ENCODE measurements at places on chromosomes 3 and 15.
A peak's percentile ranks its signal among the peaks of the same experiment; 100 is the strongest.

GRCh38 chr15:59528961-59529402 lies 82.6 kb upstream of the GCNT3 start:
- DNase-seq = peak; percentile 77

DNA sequence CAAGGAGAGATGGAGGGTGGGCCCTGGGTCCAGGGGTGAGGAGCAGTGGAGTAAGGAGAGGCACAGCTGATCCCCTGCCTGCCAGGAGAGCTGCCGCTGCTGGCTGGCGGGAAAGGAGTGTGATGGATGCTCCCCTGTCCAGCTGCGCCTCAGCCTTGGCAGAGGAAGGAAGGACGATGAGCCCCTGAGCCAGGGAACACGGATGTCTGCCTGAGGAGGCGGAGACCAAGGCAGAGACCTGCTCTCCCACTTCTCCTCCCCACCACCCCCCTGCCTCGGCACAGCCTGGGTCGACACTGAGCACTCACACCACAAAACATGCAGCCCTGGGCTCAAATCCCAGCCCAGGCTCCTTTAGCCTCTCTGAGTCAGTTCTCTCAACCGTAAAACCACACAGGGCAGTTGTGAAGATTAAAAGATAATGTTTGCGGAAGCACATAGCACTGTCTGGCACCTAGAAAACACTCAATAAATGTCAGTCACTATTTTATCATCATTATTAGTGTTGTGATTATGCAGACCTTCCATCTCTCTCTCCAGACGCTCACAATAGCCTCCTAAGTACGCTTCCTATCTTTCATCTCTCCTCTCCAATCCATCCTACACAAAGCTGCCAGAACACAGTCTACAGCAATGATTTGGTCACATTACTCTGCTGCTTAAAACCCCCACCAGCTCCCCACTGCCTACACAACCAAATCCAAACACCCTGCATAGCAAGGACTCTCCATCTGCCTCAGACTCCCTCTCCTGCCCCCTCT lies 52.2 kb downstream of the SEMA5B start:
- DNase-seq = peak; percentile 23

DNA sequence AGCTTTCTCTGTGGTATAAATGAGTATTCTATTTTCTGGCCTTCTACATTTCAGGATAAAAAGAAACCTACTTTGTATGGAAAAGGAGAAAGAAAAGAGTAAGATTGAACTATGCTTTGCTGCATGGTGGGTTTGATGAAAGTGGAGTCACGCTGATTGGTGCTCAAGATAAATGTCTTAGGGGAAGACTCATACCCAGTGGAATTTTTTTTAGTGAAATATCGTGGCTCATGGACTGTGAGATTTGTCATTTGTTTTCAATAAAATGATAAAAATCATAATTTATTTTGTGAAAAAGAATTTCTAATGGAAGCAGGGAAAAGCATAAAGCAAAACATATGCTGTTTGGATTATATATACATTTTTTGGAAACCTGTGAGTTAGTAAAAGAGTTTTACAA lies 292.5 kb downstream of the ZPLD1 start:
- DNase-seq = no peak

GRCh38 chr15:38638811-38639210 lies 74.2 kb upstream of the RASGRP1 start:
- DNase-seq = no peak

DNA sequence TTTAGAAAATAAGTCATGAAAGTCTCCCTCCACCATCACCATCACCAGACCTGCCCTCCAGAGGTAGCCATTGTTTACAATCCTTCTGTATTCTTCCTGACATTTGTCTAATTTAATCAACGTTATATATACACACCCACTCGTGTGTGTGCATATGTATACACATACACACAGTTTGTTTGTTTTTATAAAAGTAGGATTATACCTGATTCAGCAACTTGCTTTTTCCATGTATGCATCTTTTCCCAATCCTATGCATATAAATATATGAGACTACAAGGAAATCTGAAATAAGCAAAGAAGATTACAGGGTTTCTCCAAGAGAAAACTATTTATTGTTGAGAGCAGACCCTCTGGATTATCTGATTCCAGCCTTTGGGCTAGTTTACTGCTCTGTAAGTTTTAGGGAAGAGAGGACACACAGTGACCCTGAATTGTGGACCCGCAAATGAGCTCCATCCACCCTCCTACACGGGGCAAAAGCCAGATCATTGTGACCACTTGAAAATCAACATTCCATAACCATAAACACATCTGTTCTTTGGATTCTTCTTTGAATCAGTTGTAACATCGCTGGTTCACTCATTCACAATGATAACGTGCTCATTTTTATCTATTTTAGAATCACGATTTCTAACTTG lies 104.3 kb downstream of the CPN2 start:
- DNase-seq = no peak

DNA sequence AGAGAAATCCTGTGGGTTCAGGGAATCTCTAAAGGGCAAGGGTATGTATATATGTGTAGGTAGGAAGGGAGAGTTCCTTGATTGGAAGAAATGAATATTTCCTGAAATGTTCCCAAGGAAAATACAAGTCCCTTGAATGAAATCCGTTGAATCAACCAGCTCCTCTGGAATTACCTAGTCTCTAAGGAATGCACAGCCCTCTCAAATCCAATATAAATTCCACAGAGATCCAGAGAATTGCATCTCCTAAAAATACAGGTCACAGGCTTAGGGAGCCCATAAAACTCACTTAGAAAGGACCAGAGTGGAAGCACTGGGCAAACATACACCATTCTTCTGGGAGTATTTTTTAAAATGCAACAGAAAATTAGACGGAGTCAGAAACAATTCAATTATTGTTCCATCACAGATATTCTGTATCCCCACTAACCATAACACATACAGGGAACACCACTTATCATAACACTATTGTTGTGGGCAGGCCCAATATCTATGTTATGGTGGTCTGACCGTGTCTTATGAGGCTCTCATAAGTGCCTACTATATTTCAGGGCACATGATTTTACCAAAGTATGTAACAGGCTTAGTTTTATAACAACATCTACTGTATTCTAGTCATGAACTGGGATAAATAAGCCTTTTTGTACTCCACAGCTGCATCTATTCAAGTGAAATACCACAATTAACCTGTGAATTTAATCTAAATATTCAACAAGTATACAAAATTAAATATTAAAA lies 43.7 kb downstream of the IGSF11 start:
- no peak for DNase-seq

DNA sequence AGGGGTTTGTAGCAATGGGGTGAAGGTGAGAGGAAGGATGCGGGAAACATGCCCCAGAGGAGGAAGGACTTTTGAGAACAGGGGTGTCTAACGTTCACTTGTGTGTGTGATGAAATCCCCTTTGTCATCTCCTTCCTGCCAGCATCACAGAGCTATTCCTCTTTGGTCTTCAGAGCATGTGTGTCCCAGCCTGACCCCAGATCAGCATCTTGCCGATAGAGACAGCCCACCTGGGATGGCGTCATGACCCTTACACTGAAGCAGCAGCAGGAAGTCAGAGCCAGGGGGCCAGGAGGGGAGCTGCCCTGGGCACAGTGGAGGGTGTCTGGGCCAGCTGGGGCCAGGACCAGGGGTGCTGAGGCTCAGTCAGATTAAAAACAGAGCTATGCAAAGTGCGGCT lies 29.9 kb upstream of the GRIP2 start:
- DNase-seq = no peak

- no peak for DNase-seq
Observed at GRCh38 chr3:104870276-104870675, 496.4 kb upstream of the ALCAM start.

DNA sequence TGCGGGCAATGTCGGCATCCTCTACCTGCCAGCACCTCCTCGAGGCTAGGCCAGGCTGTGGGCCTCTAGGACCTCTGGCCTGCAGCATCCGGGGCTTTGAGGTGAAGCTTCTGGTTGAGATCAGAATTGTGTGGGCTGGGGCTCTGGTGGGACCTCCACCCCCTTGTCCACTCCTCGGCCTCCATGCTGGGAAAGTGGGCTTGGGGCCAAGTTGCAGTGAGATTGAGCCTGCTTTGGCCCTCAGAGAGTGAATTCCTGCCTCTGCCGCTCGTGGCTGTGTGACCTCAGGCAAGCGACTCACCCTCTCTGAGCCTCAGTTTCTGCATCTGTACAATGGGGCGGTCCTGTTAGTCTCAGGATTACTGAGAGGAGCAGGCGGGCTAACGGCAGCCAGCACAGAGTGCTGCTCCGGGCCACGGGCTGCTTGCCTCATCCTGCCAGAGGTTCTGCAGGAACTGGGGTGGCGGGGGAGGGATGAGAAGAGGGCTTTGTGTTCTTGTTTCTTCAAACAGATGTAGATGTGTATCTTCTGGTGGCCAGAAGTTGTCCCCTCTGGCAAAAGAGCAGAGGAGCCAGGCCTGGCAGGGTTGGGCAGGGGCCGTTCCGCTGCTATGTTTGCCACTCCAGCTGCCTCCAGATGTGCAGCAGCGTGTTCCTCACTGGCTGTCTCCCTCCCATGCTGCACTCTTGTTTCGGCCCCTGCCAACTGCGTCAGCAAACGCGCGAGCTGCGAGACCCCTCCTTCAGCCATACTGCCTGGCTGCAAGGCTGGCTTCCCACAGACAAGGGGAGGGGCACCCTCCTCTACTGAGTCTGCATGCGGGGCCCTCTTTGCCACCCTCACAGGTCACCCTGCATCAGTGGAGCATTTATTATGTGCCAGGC lies 33.7 kb downstream of the FBLN2 start:
- DNase-seq = no peak

DNA sequence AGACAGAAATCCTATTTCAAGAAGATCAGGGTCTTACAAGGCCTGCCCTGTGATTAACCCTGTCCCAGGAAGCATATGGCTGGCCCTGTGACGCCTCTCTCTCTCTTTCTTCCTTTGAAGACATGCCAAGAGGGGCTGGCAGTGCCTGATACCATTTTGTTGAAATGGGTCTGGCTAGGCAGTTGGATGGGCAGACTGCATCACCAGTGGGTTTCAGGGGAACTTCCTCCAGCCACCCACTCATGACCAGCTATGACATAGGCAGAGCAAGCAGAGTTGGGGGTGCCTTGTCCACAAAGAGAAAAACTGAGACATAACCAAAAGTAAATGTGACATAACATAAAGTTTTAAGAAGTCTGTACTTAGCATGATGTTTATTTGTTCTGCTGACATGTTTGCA lies 31.4 kb upstream of the MANF start:
- no peak for DNase-seq

GRCh38 chr15:75201616-75202250 lies at the start of gene C15orf39:
C15orf39 (plus strand) TSS chr15:75201882; CDS start chr15:75206049, 4,167 bp downstream.
- DNase-seq = peak; percentile 80

- DNase-seq = no peak
Observed at GRCh38 chr3:47113669-47114365, 50.1 kb downstream of the SETD2 start.

- no peak for DNase-seq
Observed at GRCh38 chr3:190591080-190591479, 77.2 kb downstream of the IL1RAP start.

DNA sequence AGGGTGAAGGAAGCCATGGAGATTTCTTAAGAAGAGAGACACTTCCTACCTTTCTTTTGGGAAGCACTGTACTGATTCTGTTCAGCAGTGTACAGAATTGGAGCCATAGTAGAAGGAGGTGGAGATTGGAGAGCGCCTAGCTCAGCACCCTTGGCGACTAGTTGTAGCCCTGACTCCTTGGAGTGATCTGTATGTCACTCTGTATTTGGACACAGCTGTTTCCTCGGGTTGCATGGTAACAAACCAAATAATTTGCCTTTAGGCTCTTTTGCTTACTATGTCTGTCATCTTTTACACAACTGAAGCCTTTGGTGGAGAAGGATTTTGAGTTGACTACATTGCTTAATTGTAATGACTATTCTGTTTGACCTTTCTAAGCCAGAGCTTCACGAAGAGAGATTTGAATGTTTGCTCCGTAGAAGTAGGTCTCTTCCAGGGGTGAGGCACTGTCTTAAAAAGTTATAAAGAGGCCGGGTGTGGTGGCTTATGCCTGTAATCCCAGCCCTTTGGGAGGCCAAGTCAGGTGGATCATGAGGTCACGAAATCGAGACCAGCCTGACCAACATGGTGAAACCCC lies 77.1 kb downstream of the AKAP13 start:
- DNase-seq = no peak

DNA sequence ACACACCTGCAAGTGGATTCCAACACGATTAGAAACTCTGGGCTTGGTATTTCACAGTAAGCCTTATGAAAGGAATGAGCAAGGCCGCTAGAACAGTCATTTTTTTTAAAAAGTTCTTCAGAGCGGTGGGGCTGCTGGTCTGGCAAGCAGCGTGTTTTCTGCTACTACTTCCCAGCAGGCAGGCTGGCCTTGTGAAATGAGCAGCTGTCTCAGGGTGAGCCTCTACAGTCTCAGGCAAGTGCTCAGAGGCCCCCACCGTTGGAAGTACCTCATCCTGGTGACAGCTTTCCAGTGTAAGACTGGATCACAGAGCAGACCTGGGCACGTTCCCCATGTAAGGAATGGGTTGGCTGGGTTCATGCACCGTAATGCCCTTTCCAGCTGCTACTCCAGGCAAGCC lies 119.2 kb downstream of the LRIG1 start:
- no peak for DNase-seq

GRCh38 chr3:37620071-37620635 lies 241.5 kb upstream of the CTDSPL start:
- no peak for DNase-seq

- DNase-seq = no peak
Observed at GRCh38 chr3:187802203-187802927, 57.1 kb upstream of the BCL6 start.

DNA sequence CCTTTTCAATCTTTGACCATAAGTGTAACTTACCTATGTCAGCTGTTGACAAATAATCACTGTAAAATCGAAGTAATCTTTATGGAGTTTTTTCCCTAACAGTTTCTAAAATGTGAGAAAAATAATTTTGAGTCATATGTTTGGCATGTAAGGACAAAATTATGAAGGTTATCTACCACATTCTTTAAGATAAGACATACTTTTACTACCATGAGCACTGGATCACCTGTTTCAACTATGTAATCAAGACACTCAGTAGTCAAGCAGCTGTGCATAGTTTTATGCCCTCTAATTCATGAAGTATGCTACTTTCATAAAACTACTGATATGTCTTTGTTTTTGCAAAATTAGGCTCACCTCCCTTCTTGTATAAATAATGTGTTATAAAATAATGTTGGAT lies 12.1 kb downstream of the FGF7 start:
- DNase-seq = no peak

DNA sequence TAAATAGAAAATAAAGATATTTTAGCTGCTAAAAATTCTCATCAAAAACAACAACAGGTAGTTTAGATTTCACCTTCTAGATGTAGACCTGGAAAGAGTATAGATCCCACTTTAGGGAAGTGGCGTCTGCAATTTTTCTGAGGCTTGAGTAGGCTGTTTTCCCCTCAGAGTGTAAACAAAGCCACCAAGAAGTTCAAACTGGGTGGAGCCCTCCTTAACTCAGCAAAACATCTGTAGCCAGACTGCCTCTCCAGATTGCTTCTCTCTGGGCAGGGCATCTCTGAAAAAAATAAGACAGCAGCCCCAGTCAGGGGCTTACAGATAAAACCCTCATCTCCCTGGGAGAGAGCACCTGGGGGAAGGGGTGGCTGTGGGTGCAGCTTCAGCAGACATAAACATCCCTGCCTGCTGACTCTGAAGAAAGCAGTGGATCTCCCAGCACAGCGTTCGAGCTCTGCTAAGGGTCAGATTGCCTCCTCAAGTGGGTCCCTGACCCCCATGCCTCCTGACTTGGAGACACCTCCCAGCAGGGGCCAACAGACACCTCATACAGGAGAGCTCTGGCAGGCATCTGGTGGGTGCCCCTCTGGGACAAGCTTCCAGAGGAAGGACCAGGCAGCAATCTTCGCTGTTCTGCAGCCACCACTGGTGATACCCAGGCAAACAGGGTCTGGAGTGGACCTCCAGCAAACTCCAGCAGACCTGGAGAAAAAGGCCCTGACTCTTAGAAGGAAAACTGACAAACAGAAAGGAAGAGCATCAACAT lies 259.6 kb downstream of the STXBP5L start:
- no peak for DNase-seq

All from activated CD4-positive, alpha-beta memory T cell treated with anti-CD3 and anti-CD28 coated beads for 36 hours (primary cell).